Astrocyte of the hippocampus (primary cell): ENCODE measurements at places on chromosomes 7 and 10.

DNA sequence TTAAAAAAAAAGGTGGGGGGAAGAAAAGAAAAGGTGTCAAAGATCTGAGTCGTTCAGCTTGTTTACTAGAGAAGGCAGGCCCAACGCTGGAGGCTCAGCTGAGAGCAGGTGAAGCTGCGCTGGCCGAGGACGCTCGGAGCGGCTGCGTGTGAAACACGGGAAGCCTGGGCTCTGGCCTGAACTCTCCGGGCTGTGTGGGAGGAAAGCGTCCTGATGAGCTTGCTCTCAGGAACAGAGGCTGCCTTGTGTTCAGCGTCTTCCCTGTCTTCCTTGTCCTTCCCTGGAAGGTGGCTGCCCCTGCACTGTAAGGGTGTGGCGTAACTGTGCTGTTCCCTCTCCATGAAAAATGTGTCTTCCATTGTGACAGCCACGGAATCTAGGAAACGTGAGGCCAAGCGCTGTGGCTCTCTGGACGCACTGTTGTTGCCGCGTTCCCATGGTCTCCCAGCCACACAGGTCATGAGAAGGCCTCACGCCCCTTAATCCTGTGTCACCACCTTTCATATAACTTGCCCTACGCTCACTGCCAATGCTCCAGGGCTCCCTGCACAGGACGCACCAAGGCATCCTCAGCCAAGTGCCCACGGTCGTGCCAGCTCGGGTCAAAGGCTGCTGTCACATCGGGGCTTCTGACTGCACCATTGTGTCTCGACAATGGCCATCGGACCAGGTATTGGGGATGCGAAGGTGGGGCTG, 15.8 kb downstream of the IL15RA start:
- DNase-seq = no peak

- peak; percentile 36 for DNase-seq
These were observed 122.7 kb upstream of the TMEM229A start for GRCh38 chr7:124155432-124156022.

- DNase-seq = peak; percentile 58
These were observed 52.2 kb downstream of the IGF2BP3 start for GRCh38 chr7:23418046-23418445.

DNA sequence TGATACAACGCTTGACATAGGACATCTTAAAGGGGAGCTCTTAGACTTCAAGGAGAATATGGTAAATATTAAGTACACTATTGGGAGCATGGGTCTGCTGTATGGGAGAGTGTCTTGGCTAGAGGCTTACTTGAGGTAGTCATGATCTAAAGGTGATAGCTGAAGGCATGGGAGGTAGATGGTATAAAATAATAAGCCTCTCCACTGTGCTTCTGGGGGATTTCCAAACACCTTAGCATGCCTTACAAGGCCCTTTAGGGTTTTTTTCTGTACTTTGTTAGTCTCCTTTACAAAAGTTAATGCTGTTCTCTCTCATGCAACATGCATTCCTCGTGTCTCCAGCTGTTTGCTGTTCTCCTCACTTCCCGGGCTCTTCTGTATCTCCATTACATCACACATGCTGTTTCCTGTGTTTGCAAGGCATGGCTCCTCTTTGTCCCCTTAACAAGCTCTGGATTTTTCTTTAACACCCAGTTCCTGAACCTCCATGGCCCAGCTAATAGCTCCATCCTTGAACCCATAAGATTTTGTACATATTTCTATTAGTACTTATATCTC, 449.7 kb downstream of the AUTS2 start:
- DNase-seq = no peak

- DNase-seq = no peak
These were observed 473.7 kb downstream of the ATRNL1 start for GRCh38 chr10:115566867-115567266.

DNA sequence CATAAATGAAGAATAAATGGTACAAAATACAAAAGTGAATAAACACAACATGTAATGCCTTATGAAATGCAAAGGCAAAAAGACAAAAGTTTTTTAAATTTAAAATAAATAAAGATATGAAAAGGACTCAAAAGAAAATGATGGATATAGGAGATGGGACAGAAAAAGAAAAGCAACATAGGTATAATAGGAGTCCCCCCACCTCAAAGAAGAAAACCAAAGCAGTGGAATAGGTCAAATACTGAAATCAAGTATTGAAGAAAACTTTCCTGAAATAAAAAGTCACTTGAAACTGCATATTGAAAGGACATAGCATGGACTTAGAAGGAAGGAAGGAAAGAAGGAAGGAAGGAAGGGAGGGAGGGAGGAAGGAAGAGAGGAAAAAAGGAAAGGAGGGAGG, 110.0 kb upstream of the FAM204A start:
- no peak for DNase-seq

DNA sequence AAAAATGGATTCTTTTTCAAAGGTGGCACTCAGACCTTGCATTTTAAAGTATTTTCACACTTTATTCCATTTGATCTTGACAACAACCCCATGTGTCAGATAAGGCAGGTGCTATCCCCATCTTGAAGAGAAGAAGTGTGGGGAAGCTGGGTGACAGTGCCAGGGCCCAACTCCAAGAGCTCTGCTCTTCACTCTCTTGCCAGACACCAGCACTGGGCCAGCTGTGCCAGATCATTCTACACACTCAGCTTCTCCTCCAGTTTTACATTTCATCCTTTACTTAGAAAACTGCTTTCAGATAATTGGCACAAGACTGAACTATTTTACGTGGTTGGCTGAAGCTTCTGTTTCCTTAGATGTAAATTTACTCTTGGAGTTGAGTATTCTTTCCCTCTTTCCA, 64.4 kb downstream of the ENO4 start:
- no peak for DNase-seq

GRCh38 chr10:122331615-122332446, 42.7 kb upstream of the PLEKHA1 start:
- DNase-seq = peak; percentile 68

DNA sequence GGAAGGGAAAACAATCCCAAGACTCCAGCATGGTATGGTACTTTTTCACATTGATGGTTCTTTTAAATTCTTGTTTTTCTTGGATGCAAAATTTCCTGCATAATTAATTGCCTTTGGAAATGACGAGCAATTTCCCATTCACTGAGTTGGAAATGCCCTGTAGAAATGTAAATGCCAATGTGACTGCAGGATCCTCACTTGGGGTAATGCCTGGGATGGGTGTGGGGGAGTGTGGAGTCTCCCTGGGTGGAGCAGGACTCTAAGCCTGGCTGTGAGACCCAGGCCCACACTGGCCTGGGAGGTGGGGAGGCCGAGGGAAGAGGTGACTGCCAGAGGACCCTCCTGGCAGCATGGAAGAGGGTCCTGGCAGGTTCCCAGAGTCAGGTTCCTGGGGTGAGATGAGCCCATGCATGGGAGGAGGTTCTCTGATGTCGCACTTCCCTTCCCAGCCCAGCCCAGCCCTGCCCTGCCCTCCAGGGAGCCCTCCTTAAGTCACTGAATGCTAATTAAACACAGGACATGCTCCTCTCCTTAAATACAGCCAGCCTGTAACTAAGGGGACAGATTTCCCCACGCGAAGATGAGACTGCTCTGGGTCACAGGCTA, 157.9 kb downstream of the GFRA1 start:
- DNase-seq = peak; percentile 56

GRCh38 chr10:48765527-48765926, 80.9 kb downstream of the WDFY4 start:
- no peak for DNase-seq

- peak; percentile 33 for DNase-seq
These were observed 121.2 kb upstream of the PITRM1 start for GRCh38 chr10:3293581-3294431.

GRCh38 chr7:110541962-110542361, 549.0 kb upstream of the LRRN3 start:
- no peak for DNase-seq
